GM12865 (cell line): ENCODE measurements at places on chromosomes 7 and 10.

- no peak for DNase-seq
These were observed 56.2 kb downstream of the SEMA3A start for GRCh38 chr7:84138411-84138810.

DNA sequence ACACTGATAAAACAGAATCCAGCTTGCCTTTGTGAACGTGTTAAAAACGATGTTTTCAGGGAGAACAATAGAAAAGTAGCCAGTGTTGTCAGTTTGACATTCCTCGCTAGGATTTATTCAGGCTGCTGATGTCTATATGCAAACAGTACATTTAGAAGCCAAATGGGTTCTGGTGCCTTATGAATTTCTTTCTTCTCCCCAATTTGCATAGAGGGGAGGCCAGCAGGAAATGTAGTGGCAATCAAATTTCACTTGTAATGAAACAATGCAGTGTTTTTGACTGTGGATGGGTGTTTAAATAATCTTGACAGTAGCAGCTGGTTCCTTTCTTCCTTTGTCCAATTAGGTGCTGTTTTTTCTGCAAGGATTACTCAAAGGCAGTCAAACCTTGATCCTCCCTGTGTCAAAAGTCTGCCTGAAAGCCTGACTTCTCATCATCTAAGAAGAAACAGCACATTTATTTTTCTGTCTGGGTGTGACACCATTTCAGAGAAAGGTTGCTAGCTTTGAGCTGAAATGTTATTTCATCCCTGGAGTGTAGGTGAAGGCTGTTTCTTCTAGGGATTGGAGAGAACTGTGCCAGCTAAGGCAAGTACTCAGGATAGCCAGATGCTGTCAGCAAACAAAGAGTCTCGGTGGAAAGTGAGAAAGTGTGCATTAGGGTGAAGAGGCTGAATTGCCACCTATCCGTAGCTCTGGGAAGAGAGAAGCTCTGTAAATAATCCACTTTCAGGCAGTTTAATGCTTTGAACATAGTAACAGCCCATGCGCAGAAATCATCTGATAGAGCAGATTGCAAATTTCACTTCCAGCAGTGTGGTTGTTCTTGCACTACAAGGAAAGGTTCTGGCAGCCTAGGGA lies 36.6 kb upstream of the ZNRF2 start:
- no peak for DNase-seq

DNA sequence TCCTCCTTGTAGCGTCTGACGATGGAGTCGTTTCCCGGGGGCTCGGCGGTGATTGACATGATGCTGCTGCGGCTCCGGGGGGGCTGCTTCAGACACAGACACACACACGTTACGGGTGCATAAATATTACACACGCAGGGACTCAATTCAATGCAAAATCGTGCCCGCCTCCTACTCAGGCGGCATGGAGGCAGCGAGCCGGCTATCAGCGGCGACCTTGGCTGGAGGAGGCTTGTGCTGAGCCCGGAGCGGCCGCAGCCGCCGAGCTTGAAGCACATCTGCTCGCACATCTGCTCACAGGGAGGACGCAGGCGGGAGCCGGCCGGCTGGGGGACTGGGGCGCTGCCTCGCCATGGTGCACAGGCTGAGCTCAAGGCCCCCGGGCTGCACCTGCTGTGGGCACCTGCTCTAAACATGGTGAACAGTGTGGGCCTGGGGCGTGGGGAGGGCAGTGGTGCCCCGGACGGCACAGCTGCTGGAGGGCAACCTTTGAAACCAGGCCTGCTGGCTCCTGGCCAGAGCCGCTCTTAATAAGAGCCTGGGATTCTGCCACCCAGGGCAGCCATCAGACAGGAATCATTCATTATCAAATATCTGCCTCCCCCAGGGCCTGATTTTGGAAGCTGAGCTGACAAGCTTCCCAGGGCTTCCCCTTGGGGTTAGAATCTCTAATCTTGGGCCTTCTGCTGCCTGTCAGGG lies 84.7 kb upstream of the GNA12 start:
- no peak for DNase-seq

- no peak for DNase-seq
These were observed 82.3 kb downstream of the UNCX start for GRCh38 chr7:1314908-1315450.

DNA sequence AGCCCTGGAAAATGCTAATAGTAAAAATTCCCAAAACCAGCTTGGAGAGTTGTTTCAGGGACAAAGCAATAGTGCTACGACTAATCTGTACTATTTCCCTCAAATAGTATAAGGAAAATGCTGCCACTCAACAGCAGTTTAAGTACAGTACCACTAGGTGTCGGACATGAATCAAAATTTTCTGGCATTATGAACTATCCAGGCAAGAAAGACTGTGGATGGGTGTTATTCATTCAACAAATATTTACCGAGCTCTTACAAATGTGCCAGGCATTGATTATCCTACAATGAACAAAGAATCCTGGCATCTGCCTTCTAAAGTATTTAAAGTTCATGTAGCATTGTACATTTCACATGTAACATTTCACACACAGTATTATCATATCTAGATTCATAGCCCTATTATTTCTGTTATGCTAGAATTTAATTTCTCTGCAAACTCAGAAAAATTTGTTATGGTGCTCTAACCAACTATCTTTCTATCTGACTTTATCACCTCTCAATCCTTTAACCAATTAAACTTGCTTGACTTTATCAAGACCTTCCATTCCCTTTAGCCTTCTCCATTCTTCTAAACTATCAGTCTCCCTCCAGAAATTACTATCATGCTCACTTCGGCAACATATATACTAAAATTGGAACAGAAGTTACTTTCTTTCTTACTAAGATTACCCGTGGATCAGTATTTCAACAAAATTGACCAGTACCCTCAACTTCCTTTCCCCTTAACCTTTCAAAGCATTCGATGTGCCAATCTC lies 80.6 kb downstream of the ARHGAP21 start:
- DNase-seq = peak; percentile 73

- peak; percentile 66 for DNase-seq
These were observed 45.3 kb upstream of the EN2 start for GRCh38 chr7:155412416-155413253.

GRCh38 chr7:142519079-142520078 lies 229.9 kb upstream of the PRSS1 start:
- no peak for DNase-seq

DNA sequence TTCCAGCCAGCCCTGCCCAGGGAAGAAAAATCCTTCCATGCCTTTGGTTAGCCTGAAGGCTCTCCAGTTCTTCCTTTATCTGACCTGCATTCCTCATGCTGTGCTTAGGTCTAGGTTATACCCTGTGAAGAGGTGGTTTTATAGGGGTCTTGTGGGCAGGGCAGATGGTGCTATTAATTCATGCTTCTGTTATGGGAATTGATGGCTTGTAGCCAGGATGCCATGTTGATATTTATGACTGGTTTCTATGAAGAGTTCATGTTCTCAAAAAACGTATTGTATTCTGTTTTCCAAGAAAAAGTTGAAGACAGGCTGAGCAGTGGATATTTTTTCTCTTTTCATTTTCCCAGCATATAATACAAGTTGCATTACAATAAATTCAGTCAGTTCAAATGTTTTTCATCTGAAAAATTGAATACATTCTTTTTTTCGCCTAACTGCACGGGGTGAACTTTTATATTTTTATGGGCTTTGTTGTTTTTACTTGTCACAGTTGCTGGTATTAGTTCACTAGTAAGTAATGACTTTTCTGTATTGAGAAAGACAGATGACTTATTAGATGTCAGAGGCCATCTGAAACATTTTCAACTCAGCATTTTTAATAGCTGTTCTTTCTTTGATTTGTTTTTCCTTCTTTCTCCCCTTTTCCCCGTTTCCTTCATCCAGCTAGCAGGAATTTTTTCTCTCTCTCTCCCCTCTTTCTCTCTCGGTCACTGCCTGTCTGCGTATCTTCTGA lies 322.8 kb downstream of the LRMDA start:
- DNase-seq = no peak

- DNase-seq = no peak
These were observed 245.6 kb downstream of the MAD1L1 start for GRCh38 chr7:1987084-1987535.
